H54 (cell line): ENCODE measurements at places on chromosomes 16 and 17.

- DNase-seq: no peak
Measured at GRCh38 chr17:77516902-77517301, 376.1 kb downstream of the SEC14L1 start.

GRCh38 chr17:66548158-66548557, 245.7 kb downstream of the PRKCA start:
- no peak for DNase-seq

DNA sequence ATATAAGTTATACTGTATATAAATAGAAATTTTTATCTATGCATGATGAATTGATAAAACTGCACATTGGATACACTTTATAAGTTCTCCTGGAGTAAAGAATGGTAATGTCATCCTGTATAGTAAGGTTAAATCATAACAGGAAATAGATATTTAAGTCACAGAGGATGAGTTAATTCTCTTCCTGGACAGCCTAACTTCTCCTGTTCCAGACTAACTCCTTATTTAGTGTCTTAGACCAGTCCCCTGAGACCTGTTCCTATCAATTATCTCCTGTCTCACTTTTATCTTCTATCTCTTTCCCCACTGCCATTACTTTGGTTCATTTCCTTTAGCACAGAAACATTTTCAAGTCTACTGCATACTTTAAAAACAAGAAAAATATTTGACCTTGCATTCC, 46.5 kb downstream of the SSH2 start:
- DNase-seq: no peak

- no peak for DNase-seq
Measured at GRCh38 chr17:43766413-43767052, 7.9 kb upstream of the SOST start.

DNA sequence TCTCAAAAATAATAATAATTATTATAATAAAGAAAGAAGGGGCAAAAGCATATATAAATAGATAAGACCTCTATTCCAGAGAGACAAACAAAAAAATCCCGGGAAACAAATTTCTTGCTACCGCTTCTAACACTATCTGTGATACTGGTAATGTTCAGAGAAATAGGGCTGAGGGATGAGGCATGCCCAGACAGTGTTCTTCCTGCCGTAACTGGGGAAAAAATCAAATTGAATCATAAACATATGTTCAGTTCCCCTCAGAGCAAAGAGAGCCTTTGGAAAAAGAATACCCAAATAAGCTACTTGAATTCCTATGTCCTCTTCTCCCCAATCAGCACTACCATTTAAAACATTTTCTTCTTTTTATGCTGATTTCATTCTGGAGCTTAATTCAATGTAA, 688.0 kb downstream of the KCNJ2 start:
- no peak for DNase-seq
